Epithelial cell of alveolus of lung (primary cell): ENCODE measurements at places on chromosomes 1 and 21. TPM values are rescaled to one million over a fixed set of nuclear protein-coding genes. Genes with fewer than 3 reads are reported as not detected.

Gene FGGY
- total RNA-seq, result 5.2 and 8.2 TPM in 2 replicates

Gene ATP6V1G3
- not detected in 2 replicates for total RNA-seq

Gene VWA5B1
- total RNA-seq, result under 0.01 TPM in 1 of 2 replicates, not detected in the other

Gene RSPH1
- total RNA-seq, result not detected in 2 replicates

Gene C8B
- not detected in 2 replicates for total RNA-seq

Gene COL6A1
- total RNA-seq, result 1,740 and 2,083 TPM in 2 replicates

Gene SPRR5
- not detected in 2 replicates for total RNA-seq

Gene CD5L
- total RNA-seq, result not detected in 2 replicates

Gene TACSTD2
- total RNA-seq, result 1.4 and 9.7 TPM in 2 replicates

Gene IVL
- not detected in 2 replicates for total RNA-seq

Gene AMY1A
- not detected in 2 replicates for total RNA-seq

Gene NUF2
- total RNA-seq, result 5.4 and 11.2 TPM in 2 replicates

Gene C1orf141
- total RNA-seq, result not detected in 2 replicates

Gene TMEM200B
- total RNA-seq, result 21.1 and 28.7 TPM in 2 replicates

Gene TP53BP2
- total RNA-seq, result 21.9 and 38.5 TPM in 2 replicates

Gene SLC45A3
- 2.6 and 6.3 TPM in 2 replicates for total RNA-seq

Gene CD34
- total RNA-seq, result 0.26 and 2.1 TPM in 2 replicates

Gene SLC16A4
- 20.8 and 21.7 TPM in 2 replicates for total RNA-seq

Gene MIS18A
- 8.5 and 12.5 TPM in 2 replicates for total RNA-seq

Gene CD1B
- not detected in 2 replicates for total RNA-seq

Gene PFKFB2
- total RNA-seq, result 1.3 and 1.4 TPM in 2 replicates

Gene AADACL3
- total RNA-seq, result not detected in 2 replicates

Gene CFHR4
- not detected in 2 replicates for total RNA-seq

Gene C1orf94
- total RNA-seq, result not detected in 2 replicates

Gene MTMR11
- 6.9 and 9.5 TPM in 2 replicates for total RNA-seq

Gene LRRC3
- 0.64 and 1.0 TPM in 2 replicates for total RNA-seq
